ENCODE measurements at places on chromosomes 2 and 18.

DNA sequence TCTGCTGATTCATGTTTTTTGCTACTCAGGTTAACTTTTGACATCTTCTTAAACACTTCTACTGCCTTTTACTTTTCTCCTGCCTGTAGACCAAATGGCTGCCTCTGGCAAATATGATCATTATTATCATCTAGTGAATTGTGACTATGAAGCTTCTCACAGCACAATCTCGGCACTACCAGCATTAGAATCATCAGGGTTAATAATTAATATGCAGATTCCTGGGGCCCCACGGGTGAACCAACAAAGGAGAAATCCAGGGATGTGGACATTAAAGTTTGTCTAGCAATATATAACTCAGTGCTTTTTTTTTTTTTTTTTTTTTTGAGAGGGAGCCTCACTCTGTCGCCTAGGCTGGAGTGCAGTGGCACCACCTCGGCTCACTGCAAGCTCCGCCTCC, 136.1 kb downstream of the SPOPL start:
- no peak for DNase-seq

GRCh38 chr2:204306667-204307066, 238.6 kb upstream of the PARD3B start:
- no peak for DNase-seq

DNA sequence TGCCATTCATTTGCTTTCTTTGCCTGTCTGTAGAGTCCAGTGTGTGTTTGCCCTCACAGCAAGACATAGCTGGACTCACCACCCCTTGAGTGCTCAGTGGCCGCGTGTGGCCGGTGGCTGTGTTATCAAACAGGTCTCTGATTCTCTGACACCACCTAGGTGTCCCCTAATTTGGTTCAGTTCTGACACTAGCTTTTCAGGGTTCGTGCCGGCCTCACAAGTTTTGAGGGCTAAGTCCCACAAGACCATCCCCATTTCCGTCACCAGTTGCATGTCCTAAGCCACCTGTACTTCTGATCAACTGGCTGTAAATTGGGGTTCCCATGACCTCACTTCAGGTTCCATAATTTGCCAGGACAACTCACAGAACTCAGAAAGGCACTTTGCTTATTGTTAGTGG, 23.5 kb downstream of the NCK2 start:
- no peak for DNase-seq

GRCh38 chr2:168254158-168254935, 7.0 kb upstream of the STK39 start:
- DNase-seq = no peak

DNA sequence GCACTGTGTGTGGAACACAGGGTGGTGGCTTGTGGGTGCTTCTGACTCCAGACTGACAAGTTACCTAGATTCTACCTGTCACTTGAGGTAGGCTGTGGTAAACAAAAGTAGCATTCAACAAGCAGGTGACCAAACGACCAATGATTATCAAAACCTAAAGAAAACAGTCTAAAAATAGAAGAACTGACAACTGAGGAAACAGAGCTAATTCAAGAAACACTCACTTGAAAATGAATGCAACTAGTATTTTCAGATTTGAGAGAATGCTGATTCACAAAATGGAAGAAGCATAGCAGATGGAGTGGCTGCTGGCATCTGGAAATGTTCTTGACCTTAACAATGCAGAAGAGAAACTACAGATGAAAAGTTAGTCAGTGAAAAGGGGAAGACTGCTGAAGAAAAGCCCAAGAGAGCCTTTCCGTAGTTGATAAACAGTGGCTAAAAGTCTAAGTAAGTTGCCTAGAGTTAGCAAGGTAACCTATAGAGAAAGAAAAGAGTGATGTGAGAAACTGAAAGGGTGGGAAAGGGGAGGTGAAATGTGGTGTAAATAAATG, 170.4 kb downstream of the NCK2 start:
- DNase-seq = no peak

GRCh38 chr18:31821545-31822171, 61.0 kb upstream of the SLC25A52 start:
- no peak for DNase-seq

DNA sequence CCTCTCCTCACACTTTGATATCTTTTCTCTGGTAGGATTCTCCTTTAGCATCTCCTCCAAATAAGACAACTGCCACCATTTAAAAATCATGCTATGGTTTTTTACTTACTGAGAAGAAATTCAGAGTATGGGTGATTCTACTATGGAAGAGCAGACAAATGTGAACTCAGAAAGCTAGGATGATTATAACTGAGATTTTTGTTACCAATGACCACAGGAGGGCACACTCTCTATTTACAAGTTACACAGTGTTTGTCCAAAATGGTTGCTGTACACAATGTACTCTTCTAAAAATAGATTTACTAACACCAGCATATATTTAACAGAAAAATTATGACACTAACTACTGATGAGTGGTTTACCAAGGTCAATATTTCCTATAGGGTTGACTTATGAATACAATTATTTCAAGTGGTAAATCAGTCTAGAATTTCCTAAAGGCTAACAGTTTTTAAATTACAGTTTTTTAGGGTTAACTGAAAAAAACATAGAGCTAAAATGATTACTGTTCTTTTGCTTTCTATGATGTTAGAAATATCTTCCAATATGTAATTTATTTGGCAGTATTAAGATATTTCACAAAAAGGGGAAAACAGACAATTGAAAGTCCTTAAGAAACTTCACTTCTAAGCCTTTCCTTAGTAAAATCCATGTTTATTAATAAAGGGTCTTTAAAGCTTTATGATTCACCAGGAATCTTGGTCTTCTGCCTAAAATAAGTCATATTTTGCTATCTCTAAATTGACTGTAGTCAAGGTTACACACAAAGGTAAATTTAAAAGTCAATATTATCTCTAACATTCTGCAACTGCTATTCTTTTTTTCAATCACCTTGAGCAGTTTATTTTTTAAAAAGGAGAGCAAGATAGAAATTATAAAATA, 57.2 kb downstream of the MAP4K3 start:
- DNase-seq = no peak

DNA sequence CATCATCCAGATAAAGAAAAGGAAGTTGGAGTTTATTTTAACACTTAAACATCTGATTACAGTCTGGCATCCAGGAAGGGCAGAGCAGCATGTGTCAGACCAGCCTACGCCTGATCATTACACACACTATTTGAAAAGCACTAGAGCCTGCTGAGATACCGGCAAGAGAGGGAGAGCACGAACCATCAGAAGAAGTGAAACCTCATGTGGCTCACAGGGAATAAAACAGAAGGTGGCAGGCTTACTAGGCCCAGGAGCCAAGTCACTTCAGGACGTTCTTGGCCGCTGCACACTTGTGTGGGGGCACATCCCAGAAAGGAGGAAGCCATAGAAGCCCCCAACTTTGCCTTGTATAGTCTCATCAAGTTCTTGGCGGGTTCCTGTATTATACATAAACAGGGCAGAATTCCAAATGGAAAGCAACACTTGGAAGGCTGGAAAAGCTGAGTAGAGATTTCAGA, 105.5 kb downstream of the UGGT1 start:
- DNase-seq = no peak

GRCh38 chr2:224308272-224308911, 93.5 kb downstream of the FAM124B start:
- DNase-seq = no peak

DNA sequence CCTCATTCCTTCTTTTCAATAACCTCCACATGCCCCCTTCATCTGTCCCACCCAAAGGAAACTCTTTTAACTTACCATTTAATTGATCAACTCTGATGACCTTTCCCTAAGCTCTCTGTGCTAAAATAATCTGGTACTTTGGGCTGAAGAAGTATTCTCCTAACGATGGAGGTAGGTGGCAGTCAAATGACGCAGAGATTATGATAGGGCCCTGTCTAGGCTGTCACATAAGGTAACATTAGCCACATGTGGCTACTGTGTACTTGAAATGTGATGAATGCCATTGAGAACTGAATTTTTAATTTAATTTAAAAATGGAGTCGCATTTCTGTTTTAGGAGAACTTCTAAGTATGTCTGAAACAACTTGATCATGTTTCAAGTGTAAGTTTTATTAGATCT, 140.5 kb upstream of the TNP1 start:
- DNase-seq = no peak

GRCh38 chr2:227335713-227336112, 10.7 kb downstream of the MFF start:
- no peak for DNase-seq

DNA sequence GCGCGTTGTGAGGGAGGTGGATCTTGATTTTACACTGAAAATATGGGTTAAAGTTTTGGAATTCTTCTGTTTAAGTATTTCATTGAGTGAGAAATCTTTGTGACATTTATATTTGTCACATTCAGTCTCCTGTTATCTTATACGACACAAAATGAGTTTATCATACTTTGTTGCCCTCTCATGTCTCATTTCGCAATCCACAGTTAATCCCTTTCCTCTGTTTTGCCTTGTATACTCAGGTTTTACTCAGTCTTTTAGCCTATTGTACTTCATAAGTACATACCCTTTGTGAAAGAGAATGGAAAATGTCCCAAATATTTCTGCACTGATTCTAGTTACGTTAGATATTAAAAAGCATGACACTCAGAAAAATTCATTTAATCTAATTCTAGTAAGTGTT, 142.7 kb downstream of the ATP9B start:
- DNase-seq = no peak

DNA sequence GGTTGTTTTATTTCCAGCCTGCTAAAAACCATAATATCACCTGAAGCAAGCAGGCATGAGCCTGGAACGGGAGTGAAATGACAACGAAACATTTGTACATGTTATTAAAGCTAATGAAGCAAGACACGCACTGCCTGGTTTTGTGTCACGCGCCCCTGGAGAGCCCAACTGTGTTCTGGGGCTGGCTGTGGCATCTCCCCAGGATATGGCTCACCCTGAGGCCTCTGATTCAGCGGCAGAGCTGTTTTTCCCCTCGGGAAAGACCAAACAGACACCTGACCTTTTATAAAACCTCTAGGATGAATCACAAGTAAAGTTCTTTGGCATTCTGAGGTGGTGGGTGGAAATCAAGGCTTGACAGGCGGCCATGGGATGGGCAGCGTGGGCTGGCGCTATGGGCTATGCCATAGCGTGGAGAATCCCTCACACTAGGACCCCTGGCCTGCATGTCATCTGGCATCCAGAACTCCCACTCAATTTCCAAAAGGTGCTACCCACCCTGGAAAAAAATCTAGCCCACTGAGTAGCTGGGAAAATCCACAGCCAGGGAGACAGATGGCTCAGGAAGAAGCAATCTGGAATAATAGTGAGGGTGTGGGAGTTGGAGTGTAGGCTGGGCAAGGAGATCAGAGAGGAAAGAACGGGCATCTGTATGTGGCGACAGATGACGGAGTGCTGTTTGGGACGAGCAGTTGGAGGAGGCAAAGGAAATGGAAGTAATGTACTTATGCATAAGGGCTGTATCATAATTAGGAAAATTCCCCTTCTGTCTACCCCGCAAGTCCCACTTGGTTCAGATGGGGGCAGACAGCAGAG, 262.0 kb downstream of the AFF3 start:
- no peak for DNase-seq

DNA sequence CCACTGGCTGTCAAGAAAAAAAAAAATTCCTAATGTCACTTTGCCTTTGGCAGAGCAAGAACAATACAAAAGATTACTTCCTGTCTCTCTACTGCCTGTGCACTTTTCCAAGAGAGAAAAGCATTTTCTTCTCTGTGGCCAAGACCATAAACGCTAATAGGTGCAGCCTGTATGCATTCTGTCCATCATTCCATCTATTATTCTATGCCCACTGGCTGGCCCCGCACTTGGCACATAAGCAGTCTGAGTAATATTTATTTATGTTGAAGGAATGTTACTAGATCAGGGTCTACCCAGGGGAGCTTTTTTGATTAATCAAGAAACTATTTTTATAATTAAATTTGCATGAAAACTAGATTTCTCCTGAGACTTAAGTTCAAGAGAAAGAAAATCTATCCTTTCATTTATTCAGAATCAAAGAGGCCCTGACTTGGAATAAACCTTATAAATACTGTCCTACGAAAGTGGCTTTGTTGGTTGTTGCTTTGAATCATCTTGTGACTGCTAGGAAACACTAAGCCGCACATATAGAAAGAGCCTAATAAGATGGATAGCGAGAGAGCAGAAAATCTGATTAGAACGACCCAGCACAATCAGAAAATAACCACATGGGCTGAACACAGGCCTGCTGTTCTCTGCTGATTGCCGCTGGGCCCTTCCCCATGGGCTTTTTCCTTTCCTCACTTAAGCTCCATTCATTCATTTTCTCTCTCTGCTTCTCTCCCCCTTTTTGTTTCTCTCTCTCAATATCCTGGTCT, 59.4 kb downstream of the MMADHC start:
- DNase-seq = no peak

GRCh38 chr18:75962036-75962572, 532.9 kb downstream of the ZNF516 start:
- DNase-seq = no peak

DNA sequence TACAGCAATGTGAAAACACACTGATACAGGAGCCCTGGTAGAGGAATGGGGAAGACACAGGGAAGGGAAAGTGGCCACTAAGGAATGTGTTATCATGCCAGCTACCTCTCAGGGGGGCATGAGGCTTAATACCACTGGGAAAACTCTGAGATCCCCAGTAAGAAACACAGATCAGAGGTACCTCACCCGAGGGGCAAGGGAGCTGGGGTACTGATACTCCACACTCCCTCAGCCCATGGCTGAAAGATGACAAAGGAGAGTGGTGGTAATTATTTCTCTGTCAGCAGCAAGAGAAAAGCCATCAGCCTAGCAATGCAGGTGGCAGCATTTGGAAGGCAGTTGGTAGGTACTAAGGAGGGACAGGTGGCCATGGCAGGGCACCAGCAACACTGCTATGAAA, 434.8 kb downstream of the NBAS start:
- DNase-seq = no peak

DNA sequence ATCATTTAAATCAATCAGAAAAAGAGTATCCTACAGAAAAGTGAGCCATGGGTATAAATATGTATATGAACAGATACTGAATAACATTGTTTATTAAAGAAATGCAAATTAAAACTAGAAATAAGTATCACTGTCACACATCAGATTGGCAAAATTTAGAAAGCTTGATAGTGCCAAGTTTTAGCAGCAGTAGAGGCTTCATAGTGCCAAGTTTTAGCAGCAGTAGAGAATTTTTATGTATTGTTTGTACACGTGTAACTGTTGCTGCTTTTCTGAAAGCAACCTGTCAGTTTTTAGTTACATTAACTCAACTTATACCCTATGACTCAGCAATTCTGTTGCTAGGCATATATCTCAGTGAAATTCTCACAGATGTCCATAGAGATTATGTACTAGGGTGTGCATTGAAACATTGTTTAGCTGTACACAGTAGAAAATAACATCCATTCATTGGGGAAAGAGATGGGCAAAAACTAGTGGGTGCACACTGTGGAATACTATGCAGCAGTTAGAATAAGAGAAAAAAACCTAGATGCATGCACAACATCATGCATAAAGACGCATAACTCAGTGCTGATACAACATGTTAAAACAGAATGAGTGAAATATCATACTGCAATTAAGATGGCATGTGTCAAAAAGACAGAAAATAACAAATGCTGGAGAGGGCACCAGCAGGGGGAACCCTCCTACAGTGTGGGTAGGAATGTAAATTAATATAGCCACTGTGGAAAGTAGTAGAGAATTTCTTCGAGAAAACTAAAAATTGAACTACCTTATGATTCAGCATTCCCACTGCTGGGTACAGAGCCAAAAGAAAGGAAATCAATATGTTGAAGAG, 294.5 kb upstream of the NT5C1B start:
- DNase-seq = peak; percentile 6

- DNase-seq = no peak
Observed at GRCh38 chr2:446303-446874, 158.5 kb upstream of the ALKAL2 start.

Measured in stimulated activated CD4-positive, alpha-beta T cell treated with anti-CD3 and anti-CD28 coated beads, Interleukin-2, amount 100 ng/mL, for 24 hours (primary cell).